ENCODE measurements at places on chromosomes 1 and 21. TPM values are rescaled to one million over a fixed set of nuclear protein-coding genes. Genes with fewer than 3 reads are reported as not detected.

POLR3C gene
- total RNA-seq: 34.0 TPM

LPAR3 gene
- 4.3 TPM for total RNA-seq

LCE6A gene
- not detected for total RNA-seq

OPTC gene
- not detected for total RNA-seq

LCE4A gene
- total RNA-seq: not detected

WDR26 gene
- total RNA-seq: 83.9 TPM

WNT2B gene
- 0.77 TPM for total RNA-seq

LCE1F gene
- not detected for total RNA-seq

MANEAL gene
- 23.8 TPM for total RNA-seq

Data from progenitor cell of endocrine pancreas (in vitro differentiated cells).